ENCODE measurements at places on chromosomes 1 and 21.

- no peak for DNase-seq
Observed at GRCh38 chr1:237709355-237709754, 181.4 kb downstream of the ZP4 start.

DNA sequence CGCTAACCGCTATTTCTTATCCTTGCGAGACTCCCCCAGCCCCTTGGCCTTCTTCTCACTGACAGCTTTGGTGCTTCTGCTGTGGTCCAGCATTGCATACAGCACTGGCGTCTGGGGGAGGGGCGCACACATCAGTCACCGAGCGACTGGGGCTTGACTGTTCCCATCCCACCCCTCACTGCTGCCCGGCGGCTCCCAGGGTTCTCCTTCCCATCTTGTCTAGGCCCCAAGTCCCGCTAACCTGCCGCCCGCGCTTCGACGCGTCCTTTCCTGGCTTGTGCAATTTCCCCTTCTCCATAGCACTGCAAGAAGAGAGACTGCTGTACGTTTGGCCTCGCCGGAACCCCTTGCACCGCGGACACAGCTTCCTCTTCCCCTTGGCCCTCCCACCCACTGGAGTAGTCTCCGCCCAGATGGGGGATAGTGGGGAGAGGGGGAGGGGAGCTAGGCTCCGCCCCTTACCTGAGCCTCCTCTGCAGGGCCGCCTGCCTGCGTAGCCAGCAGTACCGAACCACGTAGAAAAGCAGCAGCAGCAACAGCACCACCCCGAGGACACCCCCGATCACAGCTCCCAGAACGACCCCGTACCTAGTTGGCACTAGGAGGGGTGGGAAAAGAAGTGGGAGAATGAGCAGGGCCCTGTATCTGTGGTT lies 3.8 kb downstream of the MPZ start:
- DNase-seq = peak; percentile 14

DNA sequence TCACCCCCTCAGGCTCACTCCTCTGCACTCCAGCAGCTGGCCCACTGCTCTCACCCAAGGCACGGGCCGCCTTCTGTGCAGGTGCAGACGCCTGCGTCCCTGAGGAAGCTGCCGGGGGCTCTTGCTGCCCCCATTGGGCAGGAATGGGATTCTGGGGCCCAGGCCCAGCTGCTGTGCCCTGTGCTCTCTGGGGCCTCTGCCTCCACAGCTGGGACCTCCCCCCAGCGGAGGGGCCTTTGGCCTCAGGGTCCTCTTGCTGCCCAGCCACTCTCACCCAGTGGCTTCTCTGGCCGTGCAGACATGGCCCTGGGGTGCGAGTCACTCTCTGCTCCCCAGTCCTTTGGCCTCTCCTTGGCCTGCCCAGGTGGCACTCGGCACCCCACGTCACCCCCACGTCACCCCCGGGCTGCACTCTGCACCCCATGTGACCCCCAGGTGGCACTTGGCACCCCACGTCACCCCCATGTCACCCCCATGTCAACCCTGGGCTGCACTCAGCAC lies 19.1 kb upstream of the LRRC3 start:
- DNase-seq = no peak

GRCh38 chr1:26191739-26192138 lies 1.3 kb downstream of the CATSPER4 start:
- DNase-seq = no peak

- no peak for DNase-seq
Observed at GRCh38 chr1:7916501-7916830, 24.2 kb downstream of the TNFRSF9 start.

- no peak for DNase-seq
Observed at GRCh38 chr1:230120921-230121381, 53.9 kb downstream of the GALNT2 start.

GRCh38 chr1:3669971-3670431 lies 17.7 kb downstream of the TP73 start:
- DNase-seq = no peak

All from activated naive CD4-positive, alpha-beta T cell (primary cell).